ENCODE measurements at places on chromosomes 5 and 9.

- DNase-seq: no peak
These were observed 205.3 kb upstream of the HAPLN1 start for GRCh38 chr5:83925955-83926337.

GRCh38 chr5:115586525-115587146, 15.6 kb downstream of the TICAM2 start:
- no peak for DNase-seq

- DNase-seq: no peak
These were observed 99.0 kb downstream of the MEGF10 start for GRCh38 chr5:127389601-127390000.

DNA sequence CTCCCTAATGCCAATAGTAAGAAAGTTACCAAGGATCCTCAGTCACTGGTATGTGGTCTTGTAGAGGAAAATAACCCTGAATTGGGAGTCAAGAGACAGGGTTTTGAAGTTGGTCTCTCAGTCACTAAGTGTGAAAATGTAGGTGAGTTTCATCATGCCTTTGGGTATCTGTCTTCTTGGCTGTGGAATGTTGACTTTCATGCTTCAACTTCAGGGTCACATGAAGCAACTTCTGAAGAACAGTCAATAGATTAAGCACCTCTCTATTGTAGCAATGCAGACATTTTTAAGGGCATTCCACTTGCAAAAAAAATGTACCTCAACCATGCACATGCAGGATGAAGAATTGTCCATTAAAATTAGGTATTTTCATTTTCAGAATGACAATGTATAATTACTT, 194.6 kb downstream of the CSNK1G3 start:
- no peak for DNase-seq

DNA sequence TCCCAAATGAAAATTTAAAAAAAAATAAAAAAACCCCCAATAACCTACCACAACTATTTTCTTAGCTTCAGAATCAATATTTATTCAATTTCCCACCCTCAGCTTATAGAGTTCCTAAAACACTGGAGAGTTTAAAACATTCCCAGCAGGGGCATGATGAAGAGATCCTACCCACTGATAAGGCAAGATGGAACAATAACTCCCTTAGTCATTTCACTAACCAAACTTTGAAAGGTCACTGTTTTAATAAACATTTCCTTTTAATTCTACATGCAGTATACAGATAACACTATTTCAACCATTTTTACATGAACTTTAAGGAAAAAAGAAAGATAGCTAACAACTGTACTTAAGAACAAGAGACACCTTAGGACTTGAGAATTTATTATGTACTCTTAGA, 34.9 kb upstream of the ACOT12 start:
- DNase-seq: no peak

DNA sequence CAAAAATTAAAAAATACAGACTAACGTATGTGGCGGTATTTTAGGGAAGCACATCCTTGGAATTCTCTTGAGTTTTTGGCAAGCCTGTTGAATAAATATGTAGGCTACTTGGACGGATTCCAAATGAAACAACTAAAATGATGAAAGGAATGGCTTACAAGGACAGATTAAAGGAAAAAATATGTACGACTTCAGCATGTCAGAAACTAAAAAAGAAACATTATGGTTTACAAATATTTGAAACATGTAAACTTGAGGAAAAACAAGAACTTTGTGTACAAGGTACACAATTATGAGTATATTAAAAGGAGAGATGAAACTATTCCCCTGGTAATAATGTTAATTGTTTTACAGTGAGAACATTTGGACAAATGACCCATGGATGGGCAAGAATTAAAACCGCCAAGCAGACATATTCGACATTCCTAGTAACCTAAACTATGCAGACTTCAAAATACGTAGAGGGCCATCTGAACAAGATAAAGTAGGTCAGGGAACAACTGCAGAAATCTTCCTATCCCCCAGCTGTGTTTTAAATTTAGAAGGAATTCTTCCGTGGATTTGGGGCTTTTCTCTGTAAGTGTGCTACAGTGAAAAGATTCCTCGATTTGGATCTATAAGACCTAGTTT, 12.5 kb downstream of the EDIL3 start:
- DNase-seq: no peak

GRCh38 chr5:65021527-65022226, 252.9 kb downstream of the CWC27 start:
- no peak for DNase-seq

- no peak for DNase-seq
These were observed 31.5 kb downstream of the RAPGEF1 start for GRCh38 chr9:131708226-131709002.

GRCh38 chr9:31393240-31393639, 991.2 kb upstream of the ACO1 start:
- DNase-seq: no peak

DNA sequence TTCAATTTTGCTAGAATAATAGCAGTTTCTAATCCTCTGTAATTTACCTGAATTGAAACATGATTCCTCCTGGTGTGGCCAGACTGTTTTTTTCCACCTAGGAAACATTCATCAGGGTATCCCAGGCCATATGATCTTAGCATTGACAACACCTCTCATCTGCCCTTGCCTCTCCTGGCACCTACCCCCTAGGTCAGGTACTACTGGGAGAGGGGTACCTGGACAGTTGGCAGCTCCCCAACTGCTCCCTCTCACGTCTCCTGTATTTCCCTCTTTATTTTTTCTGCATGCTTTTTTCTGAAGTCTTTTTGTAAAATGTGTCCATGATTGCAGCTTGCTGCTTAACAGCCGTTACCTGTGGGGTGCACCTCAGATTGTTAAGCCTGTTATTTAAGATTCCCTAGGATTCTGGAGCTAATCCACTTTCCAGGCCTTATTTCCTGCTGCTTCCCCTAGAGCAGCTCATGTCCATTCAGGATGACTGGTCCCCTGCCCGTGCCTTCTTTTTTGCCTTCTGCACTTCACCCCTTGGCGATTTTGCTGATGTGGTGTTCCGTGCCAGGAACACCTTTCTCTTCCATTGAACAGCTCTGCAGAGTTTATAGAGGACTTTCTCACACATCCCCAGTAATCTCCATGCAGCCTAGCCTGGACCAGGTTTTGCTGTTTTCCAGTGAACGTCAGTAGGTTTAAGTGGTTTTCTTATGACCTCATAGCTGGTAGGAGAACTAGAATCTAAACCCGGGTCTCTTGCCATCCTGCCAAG, 33.6 kb downstream of the SNX30 start:
- peak; percentile 27 for DNase-seq

All from foreskin keratinocyte (primary cell).